ENCODE measurements at places on chromosomes 11 and 22. TPM values are rescaled to one million over a fixed set of nuclear protein-coding genes. Genes with fewer than 3 reads are reported as not detected.

PRSS23 gene
- total RNA-seq: 8.9 TPM

PATE4 gene
- total RNA-seq: not detected

SEPTIN5 gene
- total RNA-seq: 10.1 TPM

DEUP1 gene
- total RNA-seq: 0.33 TPM

OR52R1 gene
- total RNA-seq: not detected

GRCh38 chr11:20125927-20126326 is 34.3 kb downstream of the DBX1 start:
- no peak for DNase-seq

GRCh38 chr11:108961095-108961494 is 296.2 kb downstream of the DDX10 start:
- peak; percentile 63 for DNase-seq

GRCh38 chr11:69746752-69747742 is 28.1 kb downstream of the FGF4 start:
- no peak for DNase-seq

- DNase-seq: no peak
Measured at GRCh38 chr11:119571311-119571710, 148.3 kb upstream of the THY1 start.

GRCh38 chr22:38240734-38241252 is 32.0 kb downstream of the TMEM184B start:
- DNase-seq: no peak

- DNase-seq: no peak
Measured at GRCh38 chr22:49712195-49712791, 115.4 kb downstream of the BRD1 start.
